ENCODE measurements at places on chromosomes 3 and 15.

GRCh38 chr3:148036331-148036876, 627.2 kb downstream of the ZIC1 start:
- DNase-seq, result no peak

- no peak for DNase-seq
Measured at GRCh38 chr3:10623578-10624275, 118.3 kb upstream of the ATP2B2 start.

GRCh38 chr3:189288348-189289235, 116.8 kb downstream of the TPRG1 start:
- no peak for DNase-seq

DNA sequence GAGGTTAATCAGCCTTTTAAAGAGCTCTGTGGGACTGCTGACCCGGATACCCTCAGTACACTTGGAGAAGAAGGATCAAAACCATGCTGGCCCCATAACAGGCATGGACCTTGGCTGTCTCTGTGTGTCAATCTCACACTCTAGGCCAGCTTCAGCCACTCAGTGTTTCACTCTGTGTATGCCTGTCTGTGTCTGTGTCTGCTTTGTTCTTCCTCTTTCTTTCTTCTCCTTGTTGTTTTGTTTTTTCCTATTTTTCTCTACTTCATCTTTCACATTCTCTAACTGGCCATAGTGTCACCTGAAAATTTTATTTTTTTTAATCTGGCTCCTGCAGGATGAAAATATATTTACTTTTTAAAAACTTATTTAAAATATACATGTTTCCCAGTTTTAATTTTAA, 51.1 kb downstream of the SERP1 start:
- DNase-seq, result no peak

DNA sequence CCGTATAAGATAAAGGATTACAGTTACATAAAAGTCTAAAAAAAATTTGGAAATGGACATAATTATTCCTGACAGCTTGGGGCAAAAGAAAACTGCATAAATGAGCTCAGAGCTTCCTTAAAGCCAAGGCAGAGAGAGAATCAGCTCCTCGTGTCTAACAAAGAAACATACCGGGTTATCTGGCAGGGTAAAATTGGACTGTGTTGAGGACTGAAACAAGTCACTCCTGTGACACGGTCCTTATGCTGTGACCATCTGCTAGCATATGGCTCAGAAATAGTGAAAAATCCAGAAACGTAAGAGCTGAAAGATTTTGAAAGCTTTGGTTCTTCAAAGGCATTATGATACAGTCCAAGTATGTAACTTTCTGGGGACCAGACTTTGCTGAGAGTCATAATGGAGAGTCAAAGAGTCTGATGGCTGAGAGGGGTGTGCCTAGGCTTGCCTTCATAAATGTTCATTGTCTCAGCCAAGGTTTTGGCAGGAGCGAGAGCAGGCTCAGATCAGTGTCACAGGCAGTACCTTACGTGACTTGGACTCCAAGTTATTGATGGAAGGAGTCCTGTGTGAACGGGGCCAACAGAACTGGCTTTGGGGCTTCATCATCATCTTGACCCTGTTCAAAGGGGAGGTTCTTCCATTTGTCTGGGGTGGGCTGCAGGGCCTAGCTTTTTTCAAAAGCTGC, 12.5 kb downstream of the MAP6D1 start:
- no peak for DNase-seq

DNA sequence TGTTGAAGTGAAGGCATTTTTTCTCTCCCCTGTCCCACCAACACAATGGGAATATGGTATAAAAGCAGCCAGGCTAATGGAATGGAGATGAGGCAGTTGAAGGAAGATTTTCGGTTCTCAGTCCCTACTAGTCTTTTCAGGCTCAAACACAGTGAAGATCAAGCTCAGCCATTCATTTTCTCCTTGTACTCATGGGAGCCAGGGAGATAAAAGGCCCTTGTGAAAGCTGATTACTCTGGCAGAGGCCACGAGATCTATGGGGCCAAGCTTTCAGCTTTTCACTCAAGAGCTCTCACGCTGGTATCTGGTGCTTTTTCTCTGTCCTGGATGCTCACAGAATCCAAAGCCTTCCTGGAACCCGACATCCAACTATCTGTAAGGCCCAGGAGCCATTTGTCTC, 14.5 kb upstream of the FAN1 start:
- no peak for DNase-seq

- no peak for DNase-seq
Measured at GRCh38 chr3:127373441-127374085, 85.7 kb upstream of the PRR20G start.

- no peak for DNase-seq
Measured at GRCh38 chr3:81829937-81830336, 68.5 kb upstream of the GBE1 start.

DNA sequence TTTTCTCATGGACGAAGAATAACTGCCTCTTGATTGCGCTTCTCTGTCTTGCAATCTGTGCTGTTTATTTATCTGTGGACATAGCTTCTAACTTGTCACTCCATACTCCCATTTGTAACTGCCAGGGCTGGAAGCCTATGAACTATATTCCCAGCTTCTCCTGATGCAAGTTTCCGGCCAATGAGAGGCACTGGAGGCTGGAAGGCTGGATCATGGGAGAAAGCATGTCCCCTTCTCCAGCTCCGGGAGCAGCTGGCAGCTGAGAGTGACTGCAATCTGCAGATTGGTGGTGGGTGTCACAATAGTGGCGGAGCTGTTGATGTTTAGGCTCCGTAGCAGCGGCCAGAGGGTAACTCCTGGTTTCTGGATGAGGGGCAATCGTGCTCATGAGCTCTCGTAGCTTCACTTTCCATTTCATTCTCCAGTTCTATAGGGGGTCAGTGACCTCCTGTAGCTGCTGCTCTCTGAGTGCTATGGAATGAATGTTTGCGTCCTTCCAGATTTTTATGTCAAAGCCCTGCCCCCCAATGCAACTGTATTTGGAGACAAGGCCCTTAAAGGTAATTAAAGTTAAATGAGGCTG, 35.7 kb upstream of the PCSK6 start:
- DNase-seq, result no peak

GRCh38 chr15:80957556-80957955, 32.1 kb downstream of the MESD start:
- no peak for DNase-seq

DNA sequence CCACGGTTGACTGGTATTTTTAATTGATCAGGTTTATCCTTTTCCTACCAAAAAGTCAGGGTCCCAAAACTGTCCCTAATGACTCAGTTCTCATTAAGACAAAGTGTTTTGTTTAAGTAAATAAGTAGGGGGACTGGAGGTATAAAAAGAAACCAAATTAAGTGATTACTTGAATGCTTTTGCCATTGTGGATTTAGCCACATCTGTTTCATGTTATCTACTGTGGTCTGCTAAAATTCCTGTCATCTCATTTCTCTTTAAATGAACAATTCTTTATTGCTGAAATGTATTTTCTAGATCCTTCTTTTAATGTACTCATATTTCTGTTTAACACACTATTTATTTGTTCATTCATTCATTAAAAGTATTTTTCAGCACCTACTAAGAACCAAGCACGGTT, 625.9 kb upstream of the ADAMTS9 start:
- DNase-seq, result no peak

GRCh38 chr3:61589856-61590255, 28.5 kb downstream of the PTPRG start:
- DNase-seq, result no peak

GRCh38 chr15:66723826-66724731, 22.0 kb downstream of the SMAD6 start:
- no peak for DNase-seq

DNA sequence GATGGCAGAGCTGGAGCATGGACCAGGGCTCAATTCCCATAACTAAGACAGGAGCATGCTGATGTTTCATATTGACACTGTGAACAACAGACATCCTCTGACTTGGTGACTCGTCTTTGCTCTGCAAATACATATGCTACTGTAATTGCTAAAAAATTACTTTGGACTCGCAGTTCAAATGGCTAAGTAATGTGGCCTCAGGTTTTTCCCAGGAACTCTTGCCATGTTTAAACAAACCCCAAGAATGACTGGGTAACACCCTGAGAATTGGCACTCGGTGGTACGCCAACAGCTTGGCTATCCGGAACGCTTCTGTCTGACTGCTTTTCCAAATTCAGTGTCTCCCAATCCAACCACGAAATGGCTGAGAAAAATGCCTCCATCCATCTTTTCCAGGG, 456.7 kb upstream of the THBS1 start:
- DNase-seq, result no peak

DNA sequence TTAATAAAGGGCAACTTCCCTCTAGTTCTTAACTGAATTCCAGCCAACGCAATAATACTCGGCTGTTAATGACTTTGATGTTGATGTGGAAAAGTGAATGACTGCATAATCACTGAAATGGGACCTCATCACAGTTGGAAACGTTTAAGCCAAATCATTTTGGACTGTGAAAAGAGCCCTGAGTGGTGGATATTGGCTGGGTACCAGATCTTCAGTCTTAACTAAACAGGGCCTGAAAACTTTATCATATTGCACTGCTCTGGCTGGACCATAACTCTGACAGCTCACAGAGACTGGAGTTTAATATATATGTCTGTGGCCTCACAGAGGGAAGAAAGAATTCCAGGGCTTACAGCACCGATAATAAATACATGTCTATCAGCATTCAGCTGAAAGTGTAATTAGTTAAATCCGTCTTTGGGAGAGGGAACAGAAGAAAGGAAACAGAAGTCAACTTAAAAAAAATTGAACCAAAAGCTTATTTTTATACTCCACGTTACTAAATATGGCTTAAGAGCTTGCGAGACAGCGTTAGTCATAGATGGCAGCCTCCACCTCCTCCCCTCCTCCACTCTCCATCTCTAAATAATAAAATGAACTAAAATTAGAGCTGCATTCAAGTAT, 222.3 kb upstream of the CDIN1 start:
- no peak for DNase-seq

GRCh38 chr3:48694610-48695392, 9.1 kb upstream of the NCKIPSD start:
- no peak for DNase-seq

- no peak for DNase-seq
Measured at GRCh38 chr3:123798550-123798949, 85.6 kb downstream of the MYLK start.

DNA sequence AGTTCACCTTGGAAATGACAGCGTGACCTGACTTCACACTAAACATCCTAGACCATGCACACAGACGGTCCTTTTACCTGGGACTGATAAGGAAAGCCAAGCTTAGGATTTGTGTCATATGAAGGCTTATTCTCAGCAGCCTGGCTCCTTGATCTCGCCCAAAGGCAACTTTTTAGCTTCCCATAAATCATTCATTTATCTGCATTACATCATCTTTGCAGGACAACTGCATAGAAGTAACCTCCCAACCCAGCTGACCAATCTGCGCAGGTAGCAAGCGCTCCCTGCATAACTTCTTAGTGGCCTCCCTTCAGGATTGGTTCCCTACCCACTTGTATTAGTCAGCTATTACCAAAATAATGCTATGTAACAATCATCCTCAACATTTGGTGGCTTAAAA, 389.9 kb upstream of the PROK2 start:
- no peak for DNase-seq

- DNase-seq, result no peak
Measured at GRCh38 chr3:171218069-171218468, 191.5 kb upstream of the SLC2A2 start.

- DNase-seq, result no peak
Measured at GRCh38 chr3:123712077-123712860, 127.4 kb upstream of the HACD2 start.

DNA sequence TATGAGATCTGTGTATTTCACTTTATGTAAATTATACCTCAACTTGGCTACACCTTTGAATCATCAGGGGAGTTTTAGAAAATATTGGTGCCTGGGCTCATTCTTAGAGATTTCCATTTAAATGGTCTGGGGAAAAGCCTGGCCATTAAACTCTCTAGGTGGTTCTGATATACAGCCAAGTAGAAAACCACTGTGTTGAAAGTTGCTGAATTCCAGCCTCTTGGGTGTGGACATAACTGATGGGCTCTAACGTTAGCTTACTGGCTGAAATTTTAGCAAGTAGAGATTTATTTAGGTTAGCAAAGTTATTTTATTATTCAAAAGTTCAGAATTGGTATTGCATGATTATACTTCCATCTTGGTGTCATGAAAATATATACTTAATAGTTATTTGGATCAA, 84.1 kb downstream of the ATG7 start:
- no peak for DNase-seq

GRCh38 chr3:194935632-194936470, 250.2 kb downstream of the FAM43A start:
- DNase-seq, result no peak

DNA sequence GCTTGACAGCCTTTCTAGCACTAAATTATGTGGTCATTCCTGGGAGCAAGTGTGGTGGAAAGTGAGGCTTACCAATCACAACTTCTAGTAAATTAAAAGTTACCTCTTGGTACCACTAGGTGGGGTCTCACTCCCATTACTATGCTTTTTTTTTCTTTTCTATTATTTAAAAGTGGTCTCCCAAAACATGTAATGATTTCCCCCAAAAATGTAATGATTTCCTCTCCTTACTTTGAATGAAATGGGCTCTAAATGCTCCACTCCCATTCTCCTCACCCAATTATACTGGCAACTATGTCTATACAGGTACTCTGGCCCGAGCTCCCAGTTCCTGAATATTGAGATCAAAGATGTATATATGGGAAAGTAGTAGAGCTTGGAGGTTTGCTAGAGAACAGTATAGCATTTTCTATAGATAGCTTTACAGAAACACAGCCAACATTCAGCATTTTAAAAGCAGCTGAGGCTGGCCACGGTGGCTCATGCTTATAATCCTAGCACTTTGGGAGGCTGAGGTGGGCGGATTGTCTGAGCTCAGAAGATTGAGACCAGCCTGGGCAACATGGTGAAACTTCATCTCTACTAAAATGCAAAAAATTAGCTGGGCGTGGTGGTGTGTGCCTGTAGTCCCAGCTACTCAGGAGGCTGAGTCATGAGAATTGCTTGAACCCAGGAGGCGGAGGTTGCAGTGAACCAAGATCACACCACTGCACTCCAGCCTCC, 70.9 kb downstream of the DCUN1D1 start:
- peak; percentile 30 for DNase-seq

DNA sequence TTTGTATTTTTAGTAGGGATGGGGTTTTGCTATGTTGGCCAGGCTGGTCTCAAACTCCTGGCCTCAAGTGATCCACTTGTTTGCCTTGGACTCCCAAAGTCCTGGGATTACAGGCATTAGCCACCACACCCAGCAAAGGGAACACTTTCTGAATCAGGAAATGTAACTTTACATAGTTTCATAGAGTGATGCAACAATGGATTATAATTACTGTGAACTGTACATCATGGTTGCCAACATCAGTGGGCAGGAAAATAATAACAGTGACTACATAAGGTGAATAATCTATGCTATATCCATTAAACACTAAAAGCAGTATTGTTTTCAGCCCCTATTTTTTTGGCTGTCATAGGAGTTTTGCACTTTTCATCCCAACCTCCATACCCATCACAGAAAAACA, 5.0 kb upstream of the KPNA1 start:
- no peak for DNase-seq

DNA sequence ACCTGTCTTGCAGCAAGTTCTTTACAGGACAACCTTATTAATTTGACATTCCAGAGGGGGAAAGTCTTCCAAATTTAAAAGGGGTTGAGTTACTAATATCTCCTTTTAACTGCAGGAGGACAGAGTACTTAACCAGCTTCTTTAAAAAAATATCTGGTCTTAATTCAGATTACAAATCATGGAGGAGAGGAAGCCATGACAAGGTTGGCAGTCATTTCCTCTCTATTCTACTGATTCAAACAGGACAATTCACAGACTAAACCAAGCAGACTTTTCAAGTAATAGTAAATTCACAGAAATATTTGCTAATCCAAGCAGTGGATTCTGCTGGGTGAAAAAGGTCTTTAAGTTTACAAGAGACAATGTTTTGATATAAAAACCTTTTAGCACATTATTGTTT, 185.3 kb downstream of the CFAP20DC start:
- no peak for DNase-seq

- no peak for DNase-seq
Measured at GRCh38 chr3:28590216-28590615, 241.6 kb upstream of the AZI2 start.
